Globus pallidus (tissue), 1 donor: ENCODE measurements at places on chromosomes 5 and 9.
A peak's percentile ranks its signal among the peaks of the same experiment; 100 is the strongest.

DNA sequence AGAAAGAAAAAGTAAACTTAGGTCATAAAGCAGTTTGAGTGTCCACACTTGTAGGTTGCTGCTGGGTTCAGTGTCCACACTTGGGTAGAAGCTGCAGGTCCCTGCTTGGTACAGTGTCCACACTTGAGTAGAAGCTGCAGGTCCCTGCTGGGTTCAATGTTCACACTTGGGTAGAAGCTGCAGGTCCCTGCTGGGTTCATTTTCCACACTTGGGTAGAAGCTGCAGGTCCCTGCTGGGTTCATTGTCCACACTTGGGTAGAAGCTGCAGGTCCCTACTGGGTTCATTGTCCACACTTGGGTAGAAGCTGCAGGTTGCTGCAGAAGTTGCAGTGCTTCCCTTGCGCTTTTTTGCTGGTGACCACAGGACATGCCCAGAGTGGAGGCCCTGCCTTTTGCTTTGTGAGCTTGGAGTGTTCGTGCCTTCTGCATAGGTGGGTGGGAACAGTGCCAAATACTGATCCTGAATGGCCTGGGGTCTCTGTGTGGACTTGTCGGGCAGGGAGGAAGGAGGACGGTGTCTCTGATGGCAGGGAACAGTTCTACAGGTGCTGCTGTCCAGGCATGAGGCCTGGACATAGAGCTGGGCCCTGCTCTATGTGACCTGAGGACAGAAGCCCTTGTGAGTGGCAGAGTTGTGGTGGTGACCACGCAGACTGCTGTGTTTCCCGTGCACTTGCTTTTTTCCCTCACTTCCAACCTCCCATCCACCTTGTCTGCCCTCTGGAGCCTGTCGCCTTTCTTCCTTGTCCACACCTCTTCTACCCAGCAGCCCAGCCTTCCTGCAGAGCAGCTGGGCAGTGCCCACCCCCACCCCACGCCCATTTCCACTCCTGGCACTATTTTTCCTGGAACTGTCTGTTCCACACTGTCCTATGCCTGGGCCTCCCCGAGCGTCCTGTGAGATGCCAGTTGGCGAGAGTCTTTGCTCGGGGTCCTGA lies 120.8 kb downstream of the EHMT1 start:
- no peak for DNase-seq

DNA sequence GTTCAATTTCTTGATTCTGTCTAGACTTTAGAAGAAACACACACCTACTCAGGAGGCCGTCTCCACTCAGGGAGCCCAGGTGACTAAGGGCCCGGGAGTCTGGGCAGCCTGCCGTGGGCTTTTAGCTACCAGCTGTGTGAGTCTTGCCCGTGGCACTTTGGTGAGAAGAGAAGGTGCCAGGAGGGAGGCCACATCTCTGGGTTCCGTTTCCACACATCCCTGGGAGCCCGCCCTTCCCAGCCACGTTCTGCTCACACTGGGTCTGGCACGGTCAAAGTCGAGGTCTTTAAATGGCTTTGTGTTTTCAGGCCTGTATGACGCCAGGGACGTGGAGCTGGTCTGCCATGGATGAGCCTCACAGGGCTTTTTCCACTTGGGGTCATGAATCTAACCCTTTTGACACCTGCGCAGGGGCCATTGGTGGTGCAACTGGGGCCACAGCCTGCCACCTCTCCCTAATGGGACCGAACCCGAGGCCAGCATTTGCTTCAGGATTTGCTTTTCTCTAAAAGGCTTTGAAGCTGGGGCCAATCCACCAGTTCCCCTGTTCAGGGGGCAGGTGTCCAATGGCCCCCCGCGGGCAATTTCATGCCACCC lies 17.2 kb upstream of the FCN2 start:
- DNase-seq: no peak

DNA sequence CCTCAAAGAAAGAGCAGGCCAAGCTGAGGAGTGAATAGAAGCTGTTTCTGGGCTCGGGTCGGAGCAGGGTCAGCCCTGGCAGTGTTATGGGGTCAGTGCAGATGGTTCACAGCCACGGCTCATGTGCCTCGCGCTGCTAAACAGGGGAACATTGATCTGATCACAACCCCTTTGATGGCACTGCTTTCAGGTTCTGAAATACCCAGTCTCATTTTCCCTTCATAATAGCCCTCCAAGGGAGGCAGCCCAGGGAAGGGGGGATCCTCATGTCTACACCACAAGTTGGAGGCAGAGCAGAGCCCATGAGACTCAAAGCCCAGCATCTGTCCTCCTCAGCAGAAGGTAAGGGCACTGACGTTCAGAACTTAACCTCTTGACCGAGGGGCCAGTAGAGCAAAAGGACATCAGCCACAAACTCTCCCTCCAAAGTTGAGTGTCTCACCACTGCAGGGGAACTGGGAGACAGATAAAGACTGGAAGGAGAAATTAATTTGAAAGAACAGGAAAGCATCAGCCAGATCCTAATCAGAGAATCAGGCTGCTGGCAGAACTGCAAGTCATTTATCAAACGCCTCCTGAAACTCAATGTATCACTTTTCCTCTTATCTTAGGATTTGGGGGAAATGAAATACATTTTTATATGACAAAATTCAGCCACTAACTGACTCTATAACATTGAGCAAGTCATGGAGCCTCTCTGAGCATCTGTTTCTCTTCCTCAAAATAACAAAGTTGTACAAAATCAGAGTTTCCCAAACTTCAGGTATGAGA lies 110.6 kb downstream of the SH3TC2 start:
- DNase-seq: no peak

DNA sequence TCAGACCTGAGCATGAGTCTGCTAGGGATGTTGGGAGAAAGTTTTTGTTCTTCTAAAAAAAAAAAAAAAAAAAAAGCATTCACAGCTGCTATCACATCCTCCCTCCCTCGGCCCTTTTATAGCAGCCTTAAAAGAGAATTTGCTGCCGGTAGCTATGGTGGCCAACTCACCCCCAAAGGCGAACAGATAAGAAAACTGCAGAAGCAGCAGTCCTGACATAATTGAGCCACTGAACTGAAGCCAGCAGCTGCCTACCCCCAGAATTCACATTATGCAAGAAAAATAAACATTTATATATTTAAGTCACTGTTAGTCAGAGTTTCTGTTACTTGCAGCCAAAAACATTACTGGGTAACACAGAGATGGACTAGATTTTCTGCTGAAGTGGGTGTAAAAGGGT lies 124.3 kb upstream of the SMARCA2 start:
- DNase-seq: no peak

- peak; percentile 8 for DNase-seq
Observed at GRCh38 chr5:53430618-53431252, 49.7 kb upstream of the FST start.

GRCh38 chr5:117982691-117983090 lies 1005.7 kb downstream of the DTWD2 start:
- DNase-seq: no peak

DNA sequence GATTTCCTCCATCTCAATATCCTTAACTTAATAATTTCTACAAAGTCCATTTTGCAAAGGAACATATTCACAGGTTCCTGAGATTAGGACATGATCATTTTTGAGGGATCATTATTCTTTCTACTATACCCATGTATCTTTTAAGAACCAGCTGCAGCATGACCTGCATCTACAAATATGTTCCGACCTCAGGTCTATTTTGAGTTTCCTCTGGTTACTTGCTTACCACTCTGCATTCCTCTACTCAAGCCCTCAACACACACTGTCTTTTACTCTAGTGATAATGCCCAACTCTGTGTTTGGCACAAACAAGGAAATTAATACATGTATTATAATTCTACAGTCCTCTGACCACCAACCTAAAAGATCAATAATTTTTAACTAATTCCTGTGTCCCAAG lies 386.1 kb downstream of the DNAH5 start:
- DNase-seq: no peak

- DNase-seq: peak; percentile 28
Observed at GRCh38 chr9:87812375-87813118, 70.1 kb upstream of the SPATA31E1 start.

DNA sequence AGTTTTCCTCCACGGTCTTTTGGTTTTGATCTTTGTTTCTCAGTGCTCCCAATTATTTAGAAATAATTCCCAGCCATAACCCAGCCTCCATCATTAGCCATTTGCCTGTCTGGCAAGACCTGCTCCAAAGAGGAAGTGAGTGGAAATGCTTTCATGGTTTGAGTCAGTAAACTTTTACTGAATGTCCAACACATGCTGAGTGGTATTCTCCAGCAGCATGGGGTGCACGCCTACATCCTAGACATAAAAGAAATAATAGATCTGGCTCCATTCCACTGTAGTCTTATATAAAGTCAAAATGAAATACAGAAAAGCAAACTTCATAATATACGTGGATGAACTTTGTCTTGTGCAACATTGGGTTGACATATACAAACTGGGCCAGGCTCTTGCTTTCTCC lies 757.2 kb downstream of the TLE1 start:
- DNase-seq: no peak

GRCh38 chr9:89484475-89485404 lies 13.2 kb downstream of the SEMA4D start:
- no peak for DNase-seq

GRCh38 chr9:70382709-70383605 lies 31.5 kb downstream of the KLF9 start:
- no peak for DNase-seq

- DNase-seq: no peak
Observed at GRCh38 chr5:179143446-179143845, 83.3 kb downstream of the ZNF354C start.

GRCh38 chr9:89358985-89359384 lies 40.7 kb downstream of the SECISBP2 start:
- DNase-seq: peak; percentile 38

GRCh38 chr9:134225816-134226215 lies 61.5 kb upstream of the RNU6ATAC start:
- no peak for DNase-seq

DNA sequence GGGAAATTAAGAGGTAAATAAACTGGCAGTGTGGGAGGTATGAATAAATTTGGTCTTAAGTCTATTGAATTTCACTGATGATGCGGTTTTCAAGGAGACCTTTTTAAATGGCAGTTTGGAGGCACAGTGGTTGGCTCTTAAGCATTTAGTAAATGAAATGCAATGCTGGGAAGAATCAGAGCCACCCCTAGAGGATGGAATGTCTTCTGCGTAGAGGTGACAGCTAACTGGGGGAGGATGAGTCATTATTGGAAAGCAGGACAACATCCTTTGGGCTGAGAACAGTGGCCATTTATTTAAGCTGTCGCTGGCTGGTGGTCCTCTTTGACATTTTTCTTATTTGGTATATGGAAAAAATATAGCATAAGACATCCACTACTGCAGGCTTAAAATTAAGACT lies 163.2 kb downstream of the SH3GL2 start:
- no peak for DNase-seq

GRCh38 chr5:67255881-67256280 lies 59.3 kb upstream of the CD180 start:
- no peak for DNase-seq

- DNase-seq: no peak
Observed at GRCh38 chr9:6986141-6986815, 228.5 kb downstream of the KDM4C start.

GRCh38 chr5:100469767-100470166 lies 65.4 kb upstream of the FAM174A start:
- DNase-seq: no peak

- DNase-seq: no peak
Observed at GRCh38 chr5:10542055-10542550, 21.8 kb upstream of the ANKRD33B start.

GRCh38 chr5:74945561-74946165 lies 79.5 kb upstream of the FAM169A start:
- DNase-seq: no peak

GRCh38 chr5:57179262-57180200 lies 5.7 kb downstream of the GPBP1 start:
- no peak for DNase-seq

- DNase-seq: no peak
Observed at GRCh38 chr9:859251-859650, 17.8 kb downstream of the DMRT1 start.

DNA sequence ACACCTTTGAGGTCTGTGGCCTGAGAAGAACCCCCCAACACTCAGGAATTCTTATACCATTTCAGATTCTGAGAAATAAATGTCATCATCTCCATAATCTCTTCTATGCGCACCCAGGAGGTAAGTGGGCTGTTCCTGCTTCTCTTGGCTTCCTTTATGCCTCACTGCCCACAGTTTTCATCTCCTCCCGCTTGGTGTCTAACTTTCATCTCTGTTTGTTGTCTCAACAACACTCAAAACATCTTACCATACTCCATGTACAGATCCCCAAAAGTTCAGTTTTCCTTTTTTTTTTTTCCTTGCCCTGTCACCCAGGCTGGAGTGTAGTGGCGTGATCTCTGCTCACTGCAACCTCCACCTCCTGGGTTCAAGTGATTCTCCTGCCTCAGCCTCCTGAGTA lies 170.2 kb upstream of the FREM1 start:
- no peak for DNase-seq

GRCh38 chr5:125408448-125409233 lies 662.2 kb upstream of the ZNF608 start:
- peak; percentile 35 for DNase-seq
